ENCODE measurements at places on chromosomes 2 and 18.
A peak's percentile ranks its signal among the peaks of the same experiment; 100 is the strongest.

DNA sequence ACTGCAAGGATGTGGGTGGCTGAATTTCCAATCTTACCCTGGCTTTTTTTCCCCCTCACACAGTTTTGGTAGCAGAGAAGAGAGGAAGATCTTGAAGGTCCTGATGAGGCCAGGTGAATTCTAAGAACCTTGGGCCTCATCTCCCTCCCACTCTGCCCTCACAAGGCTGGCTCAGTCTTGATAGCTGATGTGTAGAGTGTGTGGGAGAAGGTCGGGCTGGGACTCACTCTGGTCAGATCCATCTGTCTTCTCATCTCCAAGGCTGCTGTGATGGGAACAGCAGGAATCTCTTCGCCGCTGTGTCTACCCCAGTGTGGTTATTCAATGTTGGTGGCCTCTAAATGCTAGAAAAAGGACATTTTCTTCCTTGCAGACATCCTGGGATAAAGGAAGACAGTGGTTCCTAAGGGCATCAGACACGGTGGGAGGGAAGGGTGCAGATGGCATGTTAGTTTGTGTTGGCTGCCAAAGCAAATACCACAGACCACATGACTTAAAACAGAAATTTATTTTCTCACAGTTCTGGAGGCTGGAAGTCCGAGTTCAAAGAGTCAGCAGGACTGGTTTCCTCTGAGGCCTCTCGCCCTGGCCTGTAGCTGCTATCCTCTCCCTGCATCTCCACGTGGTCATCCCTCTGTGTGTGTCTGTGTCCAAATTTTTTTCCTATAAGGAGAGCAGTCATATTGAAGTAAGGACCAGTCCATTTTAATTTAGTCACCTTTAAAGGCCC is 37.6 kb upstream of the MGAT4A start:
- DNase-seq: no peak

- no peak for DNase-seq
Measured at GRCh38 chr2:51629406-51629805, 597.5 kb upstream of the NRXN1 start.

DNA sequence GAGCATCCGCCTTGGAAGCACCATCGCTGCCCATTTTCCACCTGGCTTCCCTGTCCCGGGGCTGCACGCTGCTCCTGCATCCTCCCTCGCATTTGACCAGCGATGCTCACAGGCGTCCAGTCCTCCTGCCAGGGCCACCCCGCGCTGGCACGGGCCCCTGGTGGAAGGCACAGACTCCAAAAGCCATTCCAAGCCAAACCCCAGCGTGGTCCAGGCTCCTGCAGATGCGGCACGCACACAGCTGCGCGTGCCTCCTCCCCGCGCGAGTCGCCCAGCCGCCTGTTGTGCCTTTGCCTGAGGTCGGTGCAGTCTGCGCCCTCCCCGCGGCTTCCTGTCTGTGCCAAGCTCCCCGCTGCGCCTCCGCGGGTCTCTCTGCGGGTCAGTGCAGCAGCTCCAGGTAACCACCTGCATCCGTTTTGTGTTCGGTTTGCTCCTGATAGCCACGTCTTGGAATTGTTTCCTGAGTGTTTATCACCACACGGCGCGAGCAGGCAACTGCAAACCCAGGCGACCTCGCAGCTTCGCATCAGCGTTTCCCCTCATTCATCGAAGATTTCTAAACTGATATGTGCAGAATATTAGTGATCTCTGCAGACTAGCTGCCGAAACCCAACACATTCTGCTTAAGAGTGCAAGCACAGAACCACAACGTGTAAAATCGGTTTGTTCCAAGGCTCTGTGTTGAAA is 65.2 kb upstream of the SALL3 start:
- DNase-seq: no peak

GRCh38 chr2:226678422-226678821 is 121.2 kb downstream of the IRS1 start:
- DNase-seq: no peak

DNA sequence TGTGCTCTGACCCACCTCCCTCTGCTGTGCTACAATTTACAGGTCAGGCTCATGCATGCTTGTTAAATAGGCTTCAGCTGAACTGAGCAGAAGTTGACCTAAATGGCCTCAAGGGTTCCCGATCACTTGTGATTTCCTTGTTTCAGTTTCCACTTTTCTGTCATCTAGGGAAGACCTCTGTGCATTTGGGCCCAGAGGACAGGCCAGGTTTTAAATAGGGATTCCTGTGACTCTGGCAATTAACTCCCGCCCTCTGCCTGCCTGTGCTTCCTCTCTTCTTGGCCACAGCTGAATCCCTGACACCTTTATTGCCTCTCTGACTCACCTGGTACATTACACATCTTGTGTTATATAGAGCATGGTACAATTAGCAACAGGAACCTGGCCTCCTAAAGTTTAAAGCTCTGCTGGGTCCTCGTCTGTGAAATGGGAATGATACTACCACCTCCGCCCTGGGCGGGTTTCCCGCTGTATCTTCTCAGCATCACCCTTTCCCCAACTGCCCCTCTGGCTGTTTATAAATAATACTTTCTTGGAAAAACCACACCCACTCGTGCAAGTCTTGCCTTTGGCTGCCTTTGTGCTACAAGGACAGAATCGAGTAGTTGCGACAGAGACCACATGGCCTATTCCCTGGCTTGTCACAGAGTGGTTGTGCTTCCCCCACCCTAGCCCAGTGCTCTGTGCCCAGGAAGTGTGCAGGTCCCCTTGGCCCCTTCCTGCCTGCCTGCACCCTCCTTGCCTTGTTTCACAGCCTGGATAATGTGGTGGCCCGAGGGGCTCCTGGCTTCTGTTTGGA is 7.9 kb downstream of the CABLES1 start:
- DNase-seq: no peak

DNA sequence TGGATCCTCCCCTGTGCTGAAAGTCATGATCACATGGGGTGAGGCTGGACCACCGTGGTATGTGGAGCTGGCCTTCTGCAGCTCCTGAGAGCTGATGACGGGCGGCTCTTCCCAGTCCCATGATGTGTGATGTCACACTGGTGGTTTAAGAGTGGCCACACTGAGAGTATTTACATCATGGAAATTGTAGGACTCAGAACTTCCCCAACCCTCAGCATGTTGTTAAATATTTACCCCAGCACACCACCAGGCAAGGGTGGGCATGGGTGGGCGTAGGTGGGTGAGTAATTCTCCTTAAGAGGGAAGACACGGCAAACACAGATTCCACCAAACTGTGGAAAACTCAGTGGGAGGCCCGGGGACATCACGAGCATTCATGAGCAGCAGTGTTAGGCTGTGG is 106.8 kb downstream of the ALPK2 start:
- DNase-seq: no peak

DNA sequence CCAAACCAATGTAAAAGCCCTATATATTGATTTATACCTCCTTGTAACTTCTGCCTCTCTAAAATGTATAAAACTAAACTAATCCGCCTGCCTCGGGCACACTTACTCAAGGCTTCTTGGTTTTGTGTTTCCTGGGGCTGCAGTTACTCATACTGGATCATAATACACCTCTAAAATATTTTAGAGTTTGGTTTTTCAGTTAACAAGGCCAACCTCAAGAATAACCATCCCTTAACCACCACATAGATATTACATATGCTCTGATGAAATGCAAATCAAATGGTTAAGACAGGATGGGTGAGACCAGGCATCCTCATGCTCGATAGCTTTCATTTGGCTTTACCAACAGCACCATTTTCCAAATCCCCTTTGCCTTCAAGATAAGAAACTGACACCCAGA is 46.4 kb downstream of the UXS1 start:
- no peak for DNase-seq

DNA sequence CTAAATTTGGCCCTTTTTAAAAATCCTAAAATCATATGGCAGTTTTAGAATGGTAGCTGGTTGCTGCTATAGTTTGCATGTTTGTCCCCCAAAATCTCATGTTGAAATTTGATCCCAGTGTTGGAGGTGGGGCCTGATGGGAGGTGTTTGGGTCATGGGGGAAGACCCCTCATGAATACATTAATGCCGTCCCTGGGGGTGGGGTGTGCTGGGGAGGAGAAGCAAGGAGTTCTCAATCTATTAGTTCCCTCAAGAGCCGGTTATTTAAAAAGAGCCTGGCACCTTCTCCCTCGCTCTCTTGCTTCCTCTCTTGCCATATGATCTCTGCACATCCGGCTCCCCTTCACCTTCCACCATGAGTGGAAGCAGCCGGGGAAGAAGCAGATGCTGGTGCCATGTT is 20.8 kb downstream of the GPATCH11 start:
- DNase-seq: no peak

DNA sequence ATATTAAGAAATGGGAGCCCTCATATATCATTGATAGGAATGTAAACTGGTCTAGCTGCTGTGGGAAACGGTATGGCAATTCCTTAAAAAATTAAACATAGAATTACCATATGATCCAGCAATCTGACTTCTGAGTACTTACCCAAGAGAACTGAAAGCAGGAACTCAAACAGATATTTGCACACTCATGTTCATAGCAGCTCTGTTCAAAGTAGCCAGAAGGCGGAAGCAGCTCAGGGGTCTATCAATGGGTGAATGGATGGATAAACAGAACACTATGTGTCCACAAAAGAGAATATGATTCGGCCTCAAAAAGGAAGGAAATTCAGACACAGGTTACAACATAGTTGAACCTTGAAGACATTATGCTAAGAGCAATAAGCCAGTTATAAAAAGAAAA is 135.7 kb upstream of the NDUFV2 start:
- DNase-seq: no peak

- DNase-seq: no peak
Measured at GRCh38 chr18:56775701-56776100, 124.5 kb downstream of the WDR7 start.

GRCh38 chr2:177692783-177693269 is 300.3 kb downstream of the AGPS start:
- DNase-seq: no peak

GRCh38 chr2:15606481-15607441 is 15.1 kb downstream of the DDX1 start:
- DNase-seq: no peak

DNA sequence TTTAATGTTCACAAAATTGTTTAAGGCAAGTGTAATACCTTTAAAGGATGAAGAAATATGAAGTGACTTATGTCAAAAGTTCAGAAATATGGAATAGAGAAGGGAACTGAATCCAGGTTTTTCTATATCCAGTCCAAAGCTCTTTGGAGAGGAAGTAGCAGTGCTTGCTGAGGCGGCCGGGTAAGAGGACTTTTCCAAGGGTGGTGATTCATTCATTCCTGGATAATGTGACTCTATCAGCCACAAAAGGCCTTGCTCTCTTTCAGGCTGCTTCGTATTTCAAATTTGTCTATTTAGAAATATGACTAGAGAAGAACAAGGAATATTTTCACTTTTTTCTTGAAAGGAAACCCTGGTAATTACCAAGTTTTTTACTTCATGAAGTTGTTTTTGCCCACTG is 830.1 kb upstream of the ZEB2 start:
- DNase-seq: no peak

- DNase-seq: no peak
Measured at GRCh38 chr2:172924097-172924660, 151.5 kb upstream of the MAP3K20 start.

DNA sequence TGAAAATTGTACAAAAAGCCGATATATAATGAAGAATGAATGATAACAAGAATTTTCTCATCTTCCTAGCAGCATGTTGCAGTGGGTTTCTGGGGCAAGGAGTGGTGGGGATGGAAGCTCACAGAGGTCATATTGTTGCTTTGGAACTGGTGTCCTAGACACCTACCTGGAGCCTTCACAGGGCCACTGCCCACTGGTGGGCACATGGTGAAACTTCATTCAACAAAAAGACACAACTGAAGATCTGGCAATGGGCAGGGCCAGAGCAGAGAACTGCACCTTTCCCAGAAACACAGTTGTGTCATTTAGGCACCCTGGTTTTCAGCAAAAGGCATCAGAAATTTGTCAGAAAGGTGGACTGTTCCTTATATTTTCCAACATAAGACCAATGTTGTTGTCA is 115.3 kb downstream of the FHOD3 start:
- no peak for DNase-seq

GRCh38 chr2:179569831-179570233 is 291.6 kb downstream of the ZNF385B start:
- DNase-seq: no peak

GRCh38 chr2:201182650-201183364 is at the start of gene CASP10:
CASP10 (plus strand) TSS chr2:201183141; CDS start chr2:201185778, 2,637 bp downstream.
- peak; percentile 50 for DNase-seq

DNA sequence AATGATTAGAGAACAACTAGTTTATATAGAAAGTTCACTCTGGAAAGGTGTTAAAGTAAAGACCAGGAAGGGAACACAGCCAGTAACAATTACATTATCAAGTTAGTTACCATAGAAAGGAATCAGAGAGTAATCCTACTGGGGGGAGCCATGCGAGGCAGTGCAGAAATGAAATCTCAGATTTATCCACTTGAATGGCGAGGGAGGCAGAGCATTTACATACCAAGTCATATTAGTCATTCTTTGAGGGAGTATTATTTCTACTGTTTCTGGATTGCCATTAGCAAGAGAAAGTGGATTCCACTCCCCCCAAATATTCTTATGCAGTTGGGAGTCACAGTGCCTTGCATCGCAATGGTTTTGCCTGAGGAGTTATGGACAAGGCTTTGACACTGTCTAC is 472.7 kb upstream of the TRIB2 start:
- no peak for DNase-seq

DNA sequence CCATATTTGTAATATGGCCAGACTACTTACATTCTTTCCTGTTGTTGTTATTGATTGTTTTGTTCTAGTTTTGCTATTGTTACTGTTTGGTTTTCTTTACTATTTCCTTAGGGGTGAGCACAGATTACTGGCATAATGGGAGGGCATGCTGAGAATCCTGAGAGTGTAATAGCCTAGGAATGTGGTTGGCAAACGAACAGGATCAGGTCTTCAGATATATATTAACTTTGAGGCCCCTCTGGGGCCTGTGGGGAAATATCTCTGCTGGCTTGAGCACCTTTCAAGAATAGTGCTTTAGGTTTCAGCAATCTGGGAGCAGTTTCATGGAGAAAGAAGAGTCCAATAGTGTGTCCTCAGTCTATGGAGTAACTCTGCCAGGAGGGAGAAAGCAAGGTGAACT is 144.4 kb downstream of the THSD7B start:
- DNase-seq: no peak

GRCh38 chr2:26572591-26572990 is 68.6 kb downstream of the CIB4 start:
- no peak for DNase-seq

GRCh38 chr18:77079954-77080682 is 52.5 kb downstream of the MBP start:
- no peak for DNase-seq

DNA sequence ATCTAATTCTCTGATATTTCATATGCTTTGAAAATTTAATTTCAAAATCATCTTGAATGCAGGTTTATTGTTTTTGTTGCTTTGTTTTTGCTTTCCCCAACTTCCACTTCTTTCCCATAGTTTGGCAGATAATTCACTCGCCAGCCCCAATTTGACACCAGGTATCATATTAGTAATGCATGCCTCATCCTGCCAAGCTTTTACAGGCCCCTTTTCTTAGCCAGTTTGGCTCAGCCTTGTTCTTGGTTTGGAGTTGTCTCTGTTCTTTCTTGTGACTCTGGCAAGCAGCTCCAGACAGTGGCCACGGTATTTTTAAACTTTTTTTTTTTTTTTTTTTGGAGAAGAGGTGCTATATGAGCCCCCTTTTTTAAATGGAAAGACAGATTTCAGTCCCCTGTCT is 65.3 kb downstream of the PMS1 start:
- peak; percentile 0 for DNase-seq
